ENCODE measurements at places on chromosomes 6 and 20. TPM values are rescaled to one million over a fixed set of nuclear protein-coding genes. Genes with fewer than 3 reads are reported as not detected.

GRCh38 chr6:148851683-148852556 is 105.1 kb downstream of the UST start:
- DNase-seq, result no peak

- peak; percentile 74 for DNase-seq
Measured at GRCh38 chr6:160979061-160979708, 12.4 kb upstream of the MAP3K4 start.

DNA sequence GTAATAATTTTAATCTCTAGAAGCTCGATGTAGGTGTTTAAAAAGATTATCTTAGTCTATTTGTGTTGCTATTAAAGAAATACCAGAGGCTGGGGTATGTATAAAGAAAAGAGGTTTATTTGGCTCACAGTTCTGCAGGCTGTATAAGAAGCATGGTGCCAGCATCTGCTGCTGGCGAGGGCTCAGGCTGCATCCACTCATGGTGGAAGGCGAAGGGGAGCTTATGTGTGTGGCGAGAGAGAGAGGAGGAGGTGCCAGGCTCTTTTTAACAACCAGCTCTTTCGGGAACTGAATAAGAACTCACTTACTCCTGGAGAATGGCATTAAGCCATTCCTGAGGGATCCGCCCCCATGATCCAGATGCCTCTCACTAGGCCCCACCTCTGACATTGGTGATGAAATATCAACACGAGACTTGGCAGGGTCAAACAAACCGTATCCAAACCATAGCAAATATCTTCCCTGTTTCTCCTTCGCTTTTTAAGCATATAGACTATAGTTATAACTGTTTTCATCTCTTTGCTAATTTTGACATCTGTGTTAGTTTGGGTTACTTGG is 24.5 kb downstream of the CHMP4B start:
- DNase-seq, result no peak

HMGCLL1 gene
- not detected for total RNA-seq

TRIM40 gene
- not detected for total RNA-seq

TAF4 gene
- 1.4 TPM for total RNA-seq
